ENCODE measurements at places on chromosomes 3 and 15. TPM values are rescaled to one million over a fixed set of nuclear protein-coding genes. Genes with fewer than 3 reads are reported as not detected.

Gene DVL3
- 43.5 TPM for total RNA-seq

Gene ZNF609
- 13.4 TPM for total RNA-seq

Gene RBP2
- not detected for total RNA-seq

Gene FSIP1
- 0.24 TPM for total RNA-seq

Gene PIGB
- total RNA-seq = 3.2 TPM

Gene CPNE9
- total RNA-seq = not detected

Gene KBTBD13
- 2.6 TPM for total RNA-seq

All from right atrium auricular region (tissue), 2 donors.